ENCODE measurements at places on chromosomes 13 and 19. TPM values are rescaled to one million over a fixed set of nuclear protein-coding genes. Genes with fewer than 3 reads are reported as not detected.

DNA sequence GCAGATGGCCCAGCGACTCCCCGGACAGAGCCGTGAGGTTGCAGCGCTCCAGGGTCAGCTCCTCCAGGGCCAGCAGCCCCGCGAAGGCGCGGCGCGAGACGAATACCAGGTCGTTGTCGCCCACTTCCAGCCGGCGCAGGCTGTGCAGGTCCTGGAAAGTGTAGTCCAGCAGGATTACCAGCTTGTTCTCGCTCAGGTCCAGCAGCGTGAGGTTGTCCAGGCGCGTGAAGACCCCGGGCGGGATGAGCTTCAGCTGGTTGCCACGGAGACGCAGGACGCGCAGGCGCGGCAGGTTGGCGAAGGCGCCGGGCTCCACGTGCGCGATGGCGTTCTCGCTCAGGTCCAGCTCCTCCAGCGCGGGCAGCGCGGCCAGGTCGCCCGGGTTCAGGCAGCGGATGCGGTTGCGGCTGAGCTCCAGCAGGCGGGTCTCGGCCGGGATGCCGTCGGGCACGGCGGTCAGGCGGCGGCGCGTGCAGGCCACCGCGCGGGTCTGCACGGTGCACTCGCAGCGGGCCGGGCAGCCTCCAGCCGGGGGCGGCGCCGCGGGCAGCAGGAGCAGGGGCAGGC, 9.3 kb upstream of the PEAK3 start:
- DNase-seq = no peak

The HCN2 gene
- total RNA-seq = 0.32 TPM

GRCh38 chr19:10762656-10763055, 44.8 kb downstream of the DNM2 start:
- no peak for DNase-seq

GRCh38 chr13:73224703-73225102, 165.9 kb downstream of the KLF5 start:
- peak; percentile 25 for DNase-seq

DNA sequence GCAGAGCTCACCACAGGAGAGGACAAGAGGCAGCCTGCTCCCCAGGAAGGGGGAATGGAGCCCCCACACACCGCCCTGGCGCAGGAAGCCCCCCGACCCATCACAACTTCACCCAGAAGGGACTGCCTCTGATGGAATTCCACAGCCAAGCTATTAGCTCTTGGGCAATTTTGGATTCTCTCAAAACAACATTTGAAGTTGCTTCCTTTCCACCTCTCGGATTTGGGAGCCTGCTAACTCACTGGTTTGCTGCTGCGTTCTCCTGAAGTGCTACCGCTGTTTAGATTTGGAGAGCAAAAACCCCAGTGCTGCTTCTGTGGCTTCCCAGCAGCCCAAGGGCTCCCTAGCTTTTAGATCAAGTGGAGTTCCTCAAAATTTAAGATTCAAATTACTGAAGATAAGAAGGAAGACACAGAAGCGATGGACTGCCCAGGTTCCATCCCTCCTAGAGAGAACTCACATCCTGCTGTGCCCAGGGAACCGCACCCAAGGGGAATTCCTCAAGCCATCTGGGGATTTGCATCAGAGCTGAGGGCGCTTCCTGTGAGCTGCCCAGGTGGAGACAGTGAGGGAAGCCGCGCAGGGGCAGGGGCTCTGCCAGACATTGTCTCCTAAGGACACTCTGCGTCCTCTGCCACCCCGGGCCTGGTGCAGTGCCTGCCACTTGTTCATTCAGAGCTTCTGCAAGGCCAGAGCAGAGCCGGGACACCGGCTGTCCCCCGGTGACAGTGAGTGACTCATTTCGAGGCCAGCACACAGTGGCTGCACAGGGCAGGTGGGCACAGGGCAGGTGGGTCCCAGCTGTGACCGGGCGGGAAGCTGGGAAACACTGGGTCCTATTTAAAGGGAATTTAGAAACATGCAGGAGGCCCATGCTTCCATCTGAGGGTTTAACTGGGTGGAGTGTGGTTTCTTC, 45.5 kb downstream of the COL4A1 start:
- peak; percentile 49 for DNase-seq

GRCh38 chr19:1206864-1207450, 1.4 kb downstream of the STK11 start:
- DNase-seq = no peak

DNA sequence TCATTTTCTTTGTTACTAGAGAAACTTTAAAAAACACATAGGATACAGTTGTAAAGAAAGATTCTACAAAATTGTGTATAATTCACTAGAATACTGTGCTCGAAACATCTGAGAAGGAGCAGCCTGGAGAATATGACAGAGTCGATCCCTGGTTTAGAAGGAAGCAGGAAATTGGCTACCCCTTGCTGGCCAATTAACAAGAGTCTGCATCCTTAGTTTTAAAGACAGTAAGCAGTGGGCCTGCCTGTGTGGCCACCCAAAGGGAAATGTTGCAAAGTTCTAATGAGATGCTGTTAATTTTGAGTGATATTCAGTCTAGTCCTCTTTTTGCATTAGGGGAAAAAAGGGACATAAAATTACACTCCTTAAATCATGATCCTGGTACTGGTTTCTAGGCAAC, 988.6 kb downstream of the PCDH17 start:
- DNase-seq = no peak

Measured in fibroblast of villous mesenchyme (primary cell).